ENCODE measurements at places on chromosomes 6 and 20. TPM values are rescaled to one million over a fixed set of nuclear protein-coding genes. Genes with fewer than 3 reads are reported as not detected.

The LRRN4 gene
- 0.07 TPM for total RNA-seq

The DACT2 gene
- 0.34 TPM for total RNA-seq

The PROKR2 gene
- total RNA-seq = not detected

The PCIF1 gene
- 7.9 TPM for total RNA-seq

The ARMH2 gene
- not detected for total RNA-seq

The COL21A1 gene
- total RNA-seq = 9.9 TPM

The SAMD3 gene
- not detected for total RNA-seq

The RAET1L gene
- total RNA-seq = 9.3 TPM

The OR2J3 gene
- not detected for total RNA-seq

Data from nasal cavity respiratory epithelium epithelial cell of viscerocranial mucosa (primary cell).